H1 (cell line): ENCODE measurements at places on chromosomes 16 and 17.

DNA sequence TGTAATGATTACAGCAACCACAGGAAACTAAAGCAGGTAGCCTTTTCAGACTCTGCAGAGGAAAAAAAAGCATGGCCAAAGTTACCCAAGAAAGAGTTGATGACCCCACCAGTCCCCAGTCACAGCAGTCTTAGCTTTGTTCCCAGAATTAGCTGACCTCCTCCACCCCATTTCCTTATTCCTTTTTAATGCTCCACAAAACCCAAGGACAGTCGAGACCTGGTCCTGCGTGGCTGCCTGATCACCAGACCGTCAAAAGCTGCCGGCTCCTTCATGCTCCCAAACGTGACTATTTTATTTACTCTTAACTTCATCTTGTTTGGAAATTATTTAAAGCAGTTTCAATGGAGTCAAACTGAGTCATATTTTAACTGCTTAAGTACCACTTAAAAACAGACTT lies 28.7 kb upstream of the MED9 start:
- no peak for DNase-seq

- DNase-seq, result no peak
Observed at GRCh38 chr16:64445245-64445644, 676.6 kb downstream of the CDH11 start.

- no peak for DNase-seq
Observed at GRCh38 chr16:9904526-9904925, 277.7 kb downstream of the GRIN2A start.

DNA sequence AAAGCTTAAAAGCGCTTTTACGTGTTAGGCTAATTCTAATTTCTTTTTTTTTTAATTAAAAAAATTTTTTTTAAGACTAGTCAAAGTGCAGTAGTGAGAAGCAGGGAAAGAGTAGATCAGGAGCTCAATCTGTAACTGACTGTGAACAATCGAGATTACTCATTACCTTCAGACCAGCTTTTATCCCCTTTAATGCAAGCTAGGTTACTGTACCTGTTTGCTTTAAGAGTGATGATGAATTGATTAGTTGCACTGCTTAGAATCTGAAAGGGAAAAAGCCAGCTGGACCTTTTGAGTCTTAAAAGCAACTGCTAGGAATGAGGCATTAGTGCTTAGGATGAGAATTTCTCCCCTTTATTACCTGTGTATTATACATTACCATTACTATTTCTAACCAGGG lies 19.0 kb downstream of the PSMD11 start:
- DNase-seq, result no peak

DNA sequence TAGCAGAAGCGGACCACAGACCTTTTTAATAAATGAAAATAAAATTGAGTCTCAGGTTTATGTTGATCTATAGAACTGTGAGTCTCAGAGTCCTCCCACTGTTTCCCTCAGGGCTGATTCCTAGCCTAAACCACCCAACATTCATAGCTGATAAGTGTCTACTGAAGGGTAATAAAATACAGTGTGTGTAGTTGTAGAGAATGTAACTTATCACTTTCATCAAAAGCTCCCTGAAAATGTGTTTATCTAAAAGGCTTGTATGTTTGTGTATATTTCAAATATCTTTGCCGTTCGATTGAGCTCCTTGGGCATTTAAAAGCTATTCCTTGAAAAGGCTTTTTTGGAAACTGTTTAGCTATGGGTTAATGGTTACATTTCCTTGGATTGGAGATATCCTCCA lies 740.3 kb upstream of the SOX9 start:
- no peak for DNase-seq

GRCh38 chr17:80109713-80110446 lies 8.5 kb downstream of the GAA start:
- no peak for DNase-seq

GRCh38 chr17:73949903-73950592 lies 253.4 kb upstream of the RPL38 start:
- no peak for DNase-seq

DNA sequence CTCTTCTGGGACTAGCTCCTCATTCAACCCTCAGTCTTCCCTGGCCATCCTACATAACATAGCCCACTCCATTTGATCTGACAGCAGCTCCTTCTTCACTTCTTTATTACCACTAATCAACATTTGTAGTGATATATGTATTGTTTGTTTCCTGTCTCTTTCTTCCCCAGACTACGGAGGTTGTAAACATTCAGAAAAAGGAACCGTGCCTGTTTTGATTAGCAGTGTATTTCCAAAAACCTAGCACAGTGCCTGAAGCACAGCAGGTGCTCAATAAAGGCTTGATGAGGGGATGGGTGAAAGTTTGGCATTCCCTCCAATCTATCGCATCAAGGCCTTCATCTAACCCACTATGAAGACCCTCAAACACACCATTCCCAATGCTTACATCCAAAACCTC lies 150.8 kb downstream of the XYLT1 start:
- DNase-seq, result no peak

DNA sequence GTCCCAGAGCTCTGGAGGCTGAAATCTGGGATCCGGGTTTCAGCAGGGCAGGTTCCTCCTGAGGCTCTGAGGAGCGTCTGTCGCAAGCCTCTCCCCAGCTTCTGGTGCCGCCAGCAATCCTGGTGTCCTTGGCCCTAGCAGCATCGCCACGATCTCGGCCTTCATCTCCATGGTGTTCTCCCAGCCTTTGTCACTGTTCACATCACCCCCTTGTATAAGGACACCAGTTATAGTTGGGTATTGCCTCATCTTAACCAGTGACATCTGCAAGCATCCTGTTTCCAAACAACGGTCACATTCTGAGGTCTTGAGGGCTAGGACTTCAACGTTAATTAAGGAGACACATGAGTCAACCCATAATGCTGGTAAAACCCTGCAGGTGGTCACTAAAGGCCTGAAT lies 2.8 kb upstream of the PPP1R27 start:
- DNase-seq, result no peak

DNA sequence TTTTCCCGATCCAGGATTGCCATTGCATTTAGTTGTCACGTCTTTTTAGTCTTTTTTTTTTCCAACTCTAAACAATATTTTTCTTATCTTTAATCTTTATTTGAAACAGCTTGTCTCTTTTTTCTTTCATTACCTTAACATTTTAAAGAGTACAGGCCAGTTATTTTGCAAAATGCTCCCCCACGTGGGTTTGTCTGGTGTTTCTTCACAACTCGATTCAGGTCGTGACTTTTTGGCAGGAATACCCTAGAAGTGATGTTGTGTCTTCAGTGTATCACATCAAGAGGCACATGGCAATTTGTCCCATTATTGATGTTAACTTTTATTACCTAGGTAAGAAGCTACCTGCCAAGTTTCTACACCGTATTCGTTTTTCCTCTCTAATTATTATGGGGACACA lies 17.9 kb downstream of the CMC2 start:
- DNase-seq, result no peak

- DNase-seq, result no peak
Observed at GRCh38 chr16:12021578-12022253, 45.2 kb downstream of the SNX29 start.

GRCh38 chr16:6446370-6446769 lies 886.3 kb upstream of the RBFOX1 start:
- peak; percentile 7 for DNase-seq

DNA sequence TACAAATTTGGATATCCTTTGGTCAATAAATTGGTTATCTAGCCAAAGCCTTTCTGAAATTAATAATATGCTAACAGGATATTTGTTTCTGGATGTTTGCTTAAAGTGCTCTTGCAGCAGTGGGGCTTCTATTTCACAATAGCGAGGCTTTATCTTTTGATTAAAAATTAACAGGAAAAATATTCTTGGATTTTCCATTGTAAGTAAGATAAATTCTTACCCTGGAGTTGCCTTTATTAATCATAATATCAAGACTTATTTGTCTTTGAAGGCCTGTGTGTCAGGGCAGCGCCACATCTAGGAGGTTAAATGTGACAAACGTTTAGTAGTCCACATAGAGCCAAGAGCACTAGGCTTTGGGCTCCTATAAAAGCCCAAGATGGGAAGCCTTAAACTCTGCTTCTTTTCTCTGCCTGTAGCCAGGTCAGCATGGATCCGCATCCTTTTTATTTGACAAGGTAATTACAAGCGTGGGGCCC lies 5.3 kb downstream of the TMEM97 start:
- DNase-seq, result peak; percentile 13

DNA sequence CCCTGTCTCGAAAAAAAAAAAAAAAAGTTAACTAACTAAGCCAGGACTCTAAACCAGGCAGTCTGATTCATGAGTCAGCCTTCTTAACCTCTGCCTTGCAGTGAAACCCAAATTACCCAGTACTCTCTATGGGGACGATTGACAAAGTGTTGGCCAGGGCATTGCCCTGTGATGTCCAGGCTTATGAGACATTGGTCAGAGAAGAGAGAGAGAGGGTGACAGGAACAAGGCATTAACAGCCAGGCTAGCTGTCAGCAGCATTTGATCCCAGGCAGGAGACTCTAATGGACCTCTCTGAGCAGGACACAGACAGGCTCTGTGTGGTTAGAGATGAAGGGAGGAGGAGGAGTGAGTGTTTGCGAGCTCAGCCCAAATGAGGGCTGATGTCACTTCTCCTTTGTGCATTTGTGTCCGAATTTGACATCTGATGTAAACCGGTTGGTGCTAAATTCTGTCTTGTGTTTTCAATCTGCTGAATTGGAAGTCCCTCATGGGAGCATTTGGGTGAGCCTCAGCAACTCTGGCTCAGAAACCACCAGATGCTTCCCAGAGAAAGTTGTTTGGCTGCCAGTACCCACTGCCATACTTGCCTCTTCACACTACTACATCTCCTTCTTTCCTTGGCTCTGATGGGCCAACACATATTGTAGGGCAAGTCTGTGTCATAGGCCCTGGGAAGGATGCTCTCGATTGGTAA lies 4.3 kb upstream of the MYL4 start:
- DNase-seq, result no peak

DNA sequence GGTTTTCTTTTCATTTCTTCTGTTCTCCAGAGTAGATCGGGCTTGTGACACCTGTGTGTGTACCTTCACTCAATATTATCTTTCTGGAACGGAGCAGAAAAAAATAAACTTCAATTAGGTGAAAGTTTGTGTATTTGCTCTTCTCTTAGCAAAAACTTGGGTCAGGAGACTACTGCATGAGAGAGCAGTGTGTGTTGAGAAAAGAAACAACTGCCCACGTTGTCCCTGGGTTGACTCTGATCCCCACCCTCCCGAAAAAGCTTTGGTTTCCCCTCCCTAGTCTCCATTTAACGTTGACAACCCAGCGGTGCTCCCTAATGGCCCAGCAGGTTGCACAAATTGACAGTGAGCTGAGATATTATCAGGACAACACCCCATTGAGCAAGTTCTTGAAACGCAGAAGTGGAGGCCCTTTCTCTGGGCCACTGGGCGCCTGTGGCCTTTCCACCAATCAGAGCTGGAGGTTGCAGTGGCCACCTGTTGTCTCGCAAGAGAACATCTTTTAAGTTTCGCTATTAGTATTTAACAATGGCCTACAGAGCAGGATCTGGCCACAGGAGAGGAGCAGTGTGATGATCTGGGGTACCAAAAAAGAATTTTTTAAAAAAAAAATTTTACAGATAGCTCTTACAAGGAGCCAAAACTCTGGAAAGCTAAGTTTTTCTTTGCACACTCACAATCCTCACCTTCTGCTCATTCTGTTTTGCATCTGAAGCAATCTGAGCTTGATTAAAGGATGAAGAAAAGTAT lies 1.5 kb upstream of the TOX3 start:
- no peak for DNase-seq

GRCh38 chr17:72152387-72152929 lies 31.6 kb downstream of the SOX9 start:
- DNase-seq, result no peak

DNA sequence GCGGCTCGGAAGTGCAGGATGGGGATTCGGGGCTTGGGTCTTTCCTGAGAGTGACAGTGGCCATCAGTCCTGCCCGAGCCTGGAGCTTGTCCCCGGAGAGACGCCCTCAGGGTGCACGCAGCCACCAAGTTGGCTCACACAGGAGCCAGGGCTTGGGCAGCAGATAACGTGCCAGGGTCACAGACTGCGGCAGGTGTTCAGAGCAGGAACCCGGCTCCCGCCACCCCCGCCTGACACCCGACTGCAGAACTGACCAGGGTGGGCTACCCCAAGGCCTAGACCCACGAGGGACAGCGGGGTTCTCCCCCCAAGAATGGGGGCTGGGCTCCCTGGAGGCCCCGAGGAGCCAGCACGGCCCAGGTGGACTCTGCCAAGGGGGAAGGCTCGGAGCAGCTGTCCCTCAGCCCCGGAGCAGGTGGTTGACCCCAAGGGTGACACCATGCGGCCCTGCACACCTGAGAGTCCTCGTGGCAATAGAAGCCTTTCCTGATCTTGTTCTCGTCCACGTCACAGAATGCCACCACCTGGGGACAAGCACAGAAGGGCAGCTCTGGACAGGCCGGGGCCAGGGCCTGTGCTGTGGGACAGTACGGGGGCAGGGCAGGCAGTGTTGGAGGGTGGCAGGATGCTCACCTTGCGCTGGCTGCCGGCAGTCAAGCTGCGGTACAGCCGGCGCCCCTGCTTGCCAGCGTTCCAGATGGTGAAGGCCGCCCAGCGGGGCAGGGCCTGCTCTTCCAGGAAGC lies 117.1 kb upstream of the ZNF750 start:
- no peak for DNase-seq

- DNase-seq, result no peak
Observed at GRCh38 chr17:42230225-42230624, 35.9 kb upstream of the GHDC start.

GRCh38 chr16:77169650-77170236 lies 21.2 kb upstream of the MON1B start:
- peak; percentile 17 for DNase-seq

GRCh38 chr16:2095918-2096582 lies 39.6 kb downstream of the PKD1 start:
- no peak for DNase-seq

DNA sequence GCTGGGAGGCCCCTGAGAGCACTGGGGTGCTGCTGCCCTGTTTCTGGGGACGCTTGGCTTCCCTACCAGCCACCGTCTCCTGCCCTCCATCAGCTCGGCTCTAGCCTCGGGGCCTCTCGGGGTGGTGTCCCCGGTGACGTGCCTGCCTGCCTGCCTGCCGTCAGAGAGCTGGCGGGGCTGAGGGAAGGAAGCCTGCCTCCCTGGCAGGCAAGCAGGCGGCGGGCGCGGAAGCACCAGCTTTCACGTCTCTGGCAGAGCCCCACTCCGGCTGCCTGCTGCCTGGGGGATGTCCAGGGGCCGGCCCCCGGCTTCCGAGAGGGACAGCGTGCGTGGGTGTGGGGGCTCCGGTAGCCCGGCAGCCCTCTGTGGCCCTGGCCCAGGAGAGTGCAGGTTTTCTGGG lies 9.3 kb downstream of the CENPX start:
- DNase-seq, result no peak

- no peak for DNase-seq
Observed at GRCh38 chr16:72425571-72426341, 253.8 kb upstream of the PMFBP1 start.

DNA sequence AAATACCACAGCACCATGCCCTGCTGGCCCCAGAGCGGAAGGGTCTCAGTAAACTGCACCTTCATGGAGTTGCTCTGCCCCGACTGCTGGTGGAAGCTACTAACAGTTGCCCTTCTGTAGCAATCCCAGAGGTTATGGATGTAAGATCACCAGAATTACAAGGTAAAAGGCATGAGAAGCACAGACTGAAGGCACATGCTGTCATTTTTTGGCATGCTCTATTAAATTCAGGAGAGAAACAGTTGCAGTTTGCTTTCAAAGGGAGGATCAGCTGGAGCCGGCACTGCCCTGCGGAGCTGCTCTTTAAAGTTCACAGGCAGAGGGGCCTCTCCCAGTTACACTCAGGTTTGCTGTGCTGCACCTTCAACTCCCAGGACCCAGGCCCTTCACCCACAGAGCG lies 19.2 kb downstream of the NPRL3 start:
- no peak for DNase-seq
